ENCODE measurements at places on chromosomes 4 and X.

- DNase-seq = no peak
Measured at GRCh38 chrX:129793604-129794191, 13.9 kb downstream of the SASH3 start.

DNA sequence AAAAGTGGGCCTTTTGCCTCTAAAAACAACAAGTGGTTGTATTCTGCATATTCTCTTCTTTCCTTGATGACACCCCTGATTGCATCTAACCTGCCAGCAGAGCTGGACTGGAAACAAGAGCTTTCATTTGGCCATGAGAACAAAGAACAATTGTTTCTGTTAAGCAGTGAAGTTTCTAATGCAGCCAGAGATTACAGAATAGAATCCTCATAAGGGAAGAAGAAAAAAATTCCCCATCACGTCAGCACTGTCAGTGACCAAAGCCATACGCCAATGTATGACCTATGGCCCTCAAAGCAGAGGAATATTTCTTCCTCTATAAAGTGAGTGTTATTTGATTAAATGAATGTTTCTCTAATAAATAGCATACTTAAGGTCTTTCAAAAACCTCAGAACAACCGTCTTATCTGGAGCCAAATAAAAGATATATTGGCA is 529.1 kb upstream of the INTU start:
- DNase-seq = no peak

DNA sequence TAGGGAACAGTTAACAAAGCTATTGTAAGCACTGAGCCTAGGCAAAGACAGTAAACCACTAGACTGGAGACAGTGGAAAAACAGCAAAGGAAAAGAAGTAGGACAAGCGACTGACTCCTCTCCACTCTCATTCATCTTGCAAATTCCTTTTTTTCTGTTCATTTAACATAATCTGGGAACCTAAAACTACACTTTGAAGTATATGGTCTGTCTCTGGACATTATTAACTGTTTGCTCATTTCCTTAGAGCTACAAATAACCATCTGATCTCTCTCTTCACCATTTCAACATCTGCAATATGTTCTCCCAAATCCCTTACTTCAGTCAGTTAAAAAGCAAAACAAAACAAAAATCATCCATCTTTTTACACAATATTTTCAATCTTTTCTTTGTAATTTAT is 642 bp downstream of the HMGN5 start:
- DNase-seq = no peak

DNA sequence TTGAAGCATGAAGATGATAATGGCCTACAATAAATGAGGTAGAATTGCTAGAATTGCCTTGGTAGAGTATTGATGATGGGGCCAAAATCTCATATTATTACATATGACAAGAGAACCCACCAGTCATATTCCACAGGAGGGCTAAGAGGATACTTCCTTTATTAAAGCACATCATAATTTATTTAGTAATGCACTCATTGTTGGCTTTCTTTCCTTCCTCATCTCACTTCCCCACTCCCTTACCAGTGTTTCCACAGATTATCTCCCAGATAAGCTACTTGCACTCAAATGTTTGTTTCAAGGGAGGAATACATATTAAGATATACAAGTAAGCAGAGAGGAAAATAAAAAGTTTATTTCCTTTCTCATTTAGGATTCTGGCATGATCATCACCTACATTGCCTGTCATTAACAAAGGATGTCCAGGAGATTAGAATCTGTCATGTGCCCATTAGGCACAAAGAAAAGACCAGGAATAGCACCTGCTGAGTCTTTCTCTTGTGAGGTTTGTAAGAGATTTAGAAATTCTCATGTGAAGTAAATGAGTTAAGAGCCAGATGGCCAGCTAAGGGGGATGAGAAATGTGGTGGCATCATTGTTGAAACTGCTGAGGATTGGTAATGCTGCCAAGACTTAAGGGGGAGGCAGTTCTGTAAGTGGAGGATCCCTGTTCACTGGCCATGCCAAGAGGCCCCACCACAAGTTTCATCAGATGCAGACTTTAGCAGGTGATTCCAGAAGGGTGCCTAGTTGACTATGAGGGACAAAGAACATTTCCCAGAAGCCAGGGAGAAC is 52.4 kb upstream of the PRDM8 start:
- no peak for DNase-seq

DNA sequence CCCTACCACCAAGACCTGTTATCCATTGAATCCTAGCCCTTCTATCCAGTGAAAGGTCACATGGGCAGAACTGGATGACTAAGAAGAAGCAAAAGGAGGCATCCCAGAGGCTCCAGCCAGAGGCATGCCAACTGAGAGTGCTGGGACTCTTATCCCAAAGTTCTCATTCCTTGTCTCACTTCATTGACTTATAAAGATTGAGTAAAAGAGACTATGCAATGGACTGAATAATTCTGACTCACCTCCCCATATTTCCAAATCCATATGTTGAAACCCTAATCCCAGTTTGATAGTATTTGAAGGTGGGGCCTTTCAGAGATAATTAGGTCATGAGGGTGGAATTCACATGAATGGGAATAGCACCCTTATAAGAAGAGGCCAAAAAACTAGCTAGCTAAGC is 131.4 kb downstream of the COL25A1 start:
- no peak for DNase-seq

GRCh38 chr4:56874166-56874565 is 33.5 kb upstream of the REST start:
- no peak for DNase-seq

DNA sequence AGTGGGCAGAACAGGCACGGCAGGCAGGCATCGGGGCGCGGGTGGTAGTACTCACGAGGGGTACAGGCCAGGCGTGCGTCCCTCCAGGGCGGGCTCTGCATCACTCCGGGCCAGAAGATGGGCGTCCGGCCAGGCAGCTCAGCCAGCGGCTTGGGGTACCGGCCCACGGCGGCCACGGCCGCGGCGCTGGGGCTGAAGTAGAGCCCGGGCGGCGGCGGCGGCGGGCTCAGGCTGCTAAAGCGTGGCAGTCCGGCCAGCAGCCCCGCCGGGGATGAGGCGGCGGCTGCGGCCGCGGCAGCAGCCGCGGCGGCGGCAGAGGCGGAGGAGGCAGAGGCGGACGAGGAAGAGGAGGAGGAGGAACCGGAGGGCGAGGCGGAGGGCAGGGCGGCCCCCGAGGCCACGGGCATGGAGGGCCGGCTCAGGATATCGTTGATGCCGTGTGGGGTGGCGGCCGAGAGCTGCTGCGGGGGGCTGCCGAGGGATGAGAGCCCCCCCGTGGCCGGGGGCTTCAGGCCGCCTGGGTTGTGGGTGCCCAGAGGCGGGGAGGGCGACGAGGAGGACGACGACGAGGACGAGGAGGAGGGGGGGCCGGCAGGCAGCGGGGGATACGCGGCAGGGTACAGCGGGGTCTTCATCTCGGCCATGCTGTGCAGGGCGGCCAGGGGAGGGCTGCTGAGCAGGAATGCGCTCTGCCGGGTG is 1.4 kb downstream of the NKX6-1 start:
- no peak for DNase-seq

- no peak for DNase-seq
Measured at GRCh38 chr4:114688059-114688458, 89.5 kb downstream of the UGT8 start.

- no peak for DNase-seq
Measured at GRCh38 chr4:20809812-20810211, 109.6 kb downstream of the PACRGL start.

DNA sequence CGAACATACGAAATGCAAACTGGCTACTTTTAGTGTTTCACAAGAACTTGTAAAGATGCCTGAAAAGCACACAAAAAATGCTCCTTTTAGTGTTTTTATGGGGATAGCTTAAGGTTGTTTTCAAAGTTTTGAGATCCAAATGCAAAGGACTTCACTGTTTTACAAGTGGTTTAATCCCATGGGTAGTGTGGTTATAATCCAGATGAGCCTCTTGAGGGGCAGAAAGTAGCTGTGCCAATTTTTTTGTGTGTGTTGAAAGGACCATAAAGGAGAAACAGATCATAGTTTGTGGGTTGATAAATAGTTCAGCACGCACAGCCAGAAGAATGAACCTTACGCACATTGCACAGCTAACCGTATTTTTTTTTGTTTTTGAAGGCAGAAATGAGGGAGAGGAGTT is 126.9 kb upstream of the GIMD1 start:
- DNase-seq = no peak

DNA sequence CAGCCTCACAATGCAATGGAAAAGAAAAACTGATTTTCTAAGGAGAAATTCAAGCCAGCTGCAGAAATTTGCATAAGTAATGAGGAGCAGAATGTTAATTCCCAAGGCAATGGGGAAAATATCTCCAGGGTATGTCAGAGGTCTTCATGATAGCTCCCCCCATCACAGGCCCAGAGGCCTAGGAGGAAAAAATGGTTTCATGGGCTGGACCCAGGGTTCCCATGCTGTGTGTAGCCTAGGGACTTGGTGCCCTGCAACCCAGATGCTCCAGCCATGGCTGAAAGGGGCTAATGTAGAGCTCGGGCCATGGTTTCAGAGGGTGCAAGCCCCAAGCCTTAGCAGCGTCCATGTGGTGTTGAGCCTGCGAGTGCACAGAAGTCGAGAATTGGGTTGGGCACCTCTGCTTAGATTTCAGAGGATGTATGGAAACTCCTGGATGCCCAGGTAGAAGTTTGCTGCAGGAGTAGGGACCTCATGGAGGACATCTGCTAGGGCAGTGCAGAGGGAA is 53.5 kb upstream of the TEX13C start:
- DNase-seq = no peak

DNA sequence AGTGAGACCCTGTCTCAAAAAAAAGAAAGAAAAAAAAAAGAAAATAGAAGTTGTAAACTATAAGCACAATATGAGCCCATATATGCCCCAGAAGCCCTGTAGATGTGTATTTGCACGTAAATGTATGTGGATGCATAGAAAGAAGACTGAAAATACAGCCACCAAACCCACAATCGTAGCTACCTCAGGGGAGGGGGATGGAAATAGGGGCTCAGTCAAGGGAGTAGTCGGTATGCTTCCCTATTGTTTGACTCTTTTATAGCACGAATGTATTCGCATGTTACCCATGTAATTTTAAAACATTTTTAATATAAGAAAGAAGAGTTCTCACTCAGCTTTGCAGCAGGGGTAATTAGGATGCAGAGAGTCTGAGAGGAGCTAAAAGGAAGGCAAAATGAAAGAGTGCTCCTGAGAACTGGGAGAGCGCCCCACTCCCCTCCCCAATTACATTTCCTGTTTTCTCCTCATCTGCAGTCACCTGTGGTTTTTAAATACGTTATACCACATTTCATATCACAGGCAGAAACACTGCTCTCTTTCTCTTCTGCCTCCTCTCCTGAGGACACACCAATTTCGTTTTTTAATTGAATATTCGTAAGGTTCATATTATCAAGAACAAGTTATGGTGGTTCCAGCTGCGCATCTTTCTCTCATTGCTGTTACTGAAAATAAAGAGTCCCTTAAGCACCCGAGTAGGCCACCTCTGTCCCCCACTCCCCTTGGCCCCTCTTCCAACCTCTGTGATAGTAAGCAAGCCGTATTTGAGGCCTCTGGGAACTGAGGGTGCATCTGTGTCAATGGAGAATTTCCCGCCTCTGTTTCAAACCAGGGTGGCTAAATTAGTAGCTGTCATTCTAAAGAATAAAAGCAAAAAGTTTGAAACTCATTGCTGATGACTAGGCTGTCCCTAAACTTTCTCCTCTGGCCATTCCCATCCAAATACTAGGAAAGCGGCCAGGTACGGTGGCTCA is 10.7 kb downstream of the SEPTIN6 start:
- no peak for DNase-seq

DNA sequence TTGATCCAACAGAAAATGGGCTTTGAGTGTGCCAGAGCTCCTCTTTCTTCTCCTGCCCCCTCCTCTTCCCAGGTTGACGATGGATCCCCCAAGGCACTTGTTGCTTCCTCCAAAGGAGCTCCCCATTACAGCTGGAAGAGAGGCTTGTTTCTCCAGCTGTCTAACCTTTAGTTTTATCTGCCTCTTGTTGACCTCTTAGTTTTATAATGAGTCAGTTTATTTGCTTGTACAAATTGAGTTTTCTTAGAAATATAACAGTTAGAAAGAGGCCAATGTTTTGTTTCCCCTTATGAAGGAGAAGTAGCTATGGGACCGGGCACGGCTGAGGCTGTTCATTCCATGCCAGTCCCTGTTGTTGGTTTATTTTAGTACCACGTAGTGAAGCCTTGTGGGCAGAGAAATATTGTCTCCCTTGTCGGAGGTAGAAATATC is 158.2 kb downstream of the SPRY1 start:
- no peak for DNase-seq

- no peak for DNase-seq
Measured at GRCh38 chr4:184000457-184001396, 95.6 kb downstream of the STOX2 start.

DNA sequence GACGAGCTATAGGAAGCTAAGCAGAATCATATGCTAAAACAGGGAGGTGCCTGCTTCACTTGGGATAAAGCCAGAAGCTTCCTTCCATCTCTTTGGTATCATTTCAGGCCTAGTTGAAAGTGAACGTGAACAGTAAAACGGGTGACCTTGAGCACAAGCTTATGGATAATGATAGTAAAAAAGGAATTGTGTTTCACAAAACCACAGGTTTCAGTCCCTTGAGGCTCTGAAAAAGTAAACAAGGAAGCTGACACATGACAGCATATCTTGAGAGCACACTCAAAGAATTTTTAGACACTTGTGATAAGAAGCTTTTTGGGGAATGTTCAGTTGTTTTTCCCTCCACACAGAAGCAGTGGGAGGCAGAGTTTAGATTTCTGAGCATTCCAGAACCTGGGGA is 286.1 kb downstream of the DCHS2 start:
- no peak for DNase-seq

DNA sequence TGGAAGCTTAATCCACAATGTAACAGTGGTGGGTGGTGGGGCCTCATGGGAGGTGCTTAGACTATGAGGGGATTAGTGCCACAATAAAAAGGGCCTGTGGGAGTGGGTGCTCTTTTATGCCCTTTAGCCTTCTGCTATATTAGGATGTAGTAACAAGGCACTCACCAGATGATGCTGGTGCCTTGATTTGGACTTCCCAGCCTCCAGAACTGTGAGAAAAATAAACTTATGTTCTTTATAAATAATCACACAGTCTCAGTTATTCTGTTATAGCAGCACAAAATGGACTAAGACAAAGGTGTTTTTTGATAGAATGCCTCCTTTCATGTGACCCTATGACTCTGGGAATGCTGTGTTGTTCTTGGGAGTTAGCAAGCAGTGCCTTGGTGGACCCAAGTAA is 89.8 kb downstream of the STIM2 start:
- DNase-seq = no peak

DNA sequence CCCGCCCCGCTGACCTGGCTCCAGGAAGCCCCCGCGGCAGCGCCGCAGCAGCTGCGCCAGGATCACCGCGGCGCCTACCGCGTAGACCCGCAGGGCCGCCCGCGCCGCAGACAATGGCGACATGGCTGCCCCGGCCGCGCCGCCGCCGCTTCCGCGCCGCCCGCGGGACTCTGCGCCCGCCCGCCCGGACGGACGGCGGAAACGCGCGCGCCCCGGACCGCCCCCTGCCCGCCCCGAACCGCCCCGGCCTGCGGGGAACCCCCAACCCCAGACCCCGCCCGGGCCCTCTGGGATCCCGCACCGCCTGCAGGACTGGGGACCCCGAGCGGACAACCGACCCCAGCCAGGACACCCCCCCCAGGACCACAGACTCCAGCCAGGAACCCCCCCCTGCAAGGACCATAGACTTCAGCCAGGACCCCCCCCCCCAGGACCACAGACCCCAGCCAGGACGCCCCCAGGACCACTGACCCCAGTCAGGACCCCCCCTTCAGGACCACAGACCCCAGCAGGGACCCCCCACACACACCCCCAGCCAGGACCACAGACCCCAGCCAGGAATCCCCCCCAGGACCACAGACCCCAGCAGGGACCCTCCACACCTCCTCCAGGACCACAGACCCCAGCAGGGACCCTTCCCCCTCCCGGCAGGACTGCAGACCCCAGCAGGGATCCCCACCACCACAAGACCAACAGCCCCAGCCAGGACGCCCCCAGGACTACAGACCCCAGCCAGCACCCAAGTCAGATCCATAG is at the start of the genes DHRSX and ZBED1:
DHRSX (minus strand) TSS at position 174 of the 756 bp plus-strand sequence; CDS start at position 123, 51 bp downstream.
ZBED1 (minus strand) TSS at position 174 of the 756 bp plus-strand sequence. CDS start 10,257 bp downstream, outside the sequence.
- peak; percentile 29 for DNase-seq

Data from activated T-helper 1 cell treated with Interleukin-2 at 50 U/mL for 16 hours (primary cell).